ENCODE measurements at places on chromosomes 7 and 10.

DNA sequence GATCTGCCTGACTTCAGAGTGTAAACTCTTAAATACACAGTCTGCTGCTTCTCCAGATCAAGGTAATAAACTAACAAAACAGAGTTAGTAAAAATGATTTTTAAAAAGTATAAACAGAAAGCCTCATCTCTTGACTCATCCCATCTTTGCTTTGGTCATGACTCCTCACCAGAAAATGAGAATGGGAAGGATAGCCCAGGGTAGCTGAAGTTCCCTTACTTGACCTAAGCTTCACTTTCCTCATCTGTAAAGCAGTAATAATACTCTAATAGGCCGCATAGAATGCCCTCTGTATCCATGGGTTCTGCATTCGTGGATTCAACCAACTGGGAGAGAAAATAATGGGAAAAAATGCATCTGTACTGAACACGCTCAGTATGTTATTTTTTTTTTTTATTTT, 11.3 kb upstream of the SLC25A28 start:
- DNase-seq, result no peak

DNA sequence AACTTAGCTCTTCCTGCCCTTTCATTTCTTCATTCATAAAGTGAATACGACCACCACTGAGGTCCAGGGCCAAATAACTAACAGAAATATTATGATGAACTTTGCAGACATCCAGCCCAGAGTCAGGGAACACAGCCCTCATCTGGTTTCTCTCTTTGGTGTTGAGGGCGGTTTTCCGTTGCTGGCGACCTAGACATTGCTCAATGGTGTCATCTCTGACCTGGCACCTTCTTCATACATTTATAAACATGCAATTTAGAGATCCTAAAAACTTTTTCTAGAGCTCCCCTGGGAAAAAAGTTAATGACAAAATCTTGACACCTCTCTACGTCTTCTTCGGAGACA, 324 bp upstream of the TET1 start:
- DNase-seq, result no peak

- DNase-seq, result no peak
Measured at GRCh38 chr7:144907577-144907976, 71.7 kb upstream of the TPK1 start.

DNA sequence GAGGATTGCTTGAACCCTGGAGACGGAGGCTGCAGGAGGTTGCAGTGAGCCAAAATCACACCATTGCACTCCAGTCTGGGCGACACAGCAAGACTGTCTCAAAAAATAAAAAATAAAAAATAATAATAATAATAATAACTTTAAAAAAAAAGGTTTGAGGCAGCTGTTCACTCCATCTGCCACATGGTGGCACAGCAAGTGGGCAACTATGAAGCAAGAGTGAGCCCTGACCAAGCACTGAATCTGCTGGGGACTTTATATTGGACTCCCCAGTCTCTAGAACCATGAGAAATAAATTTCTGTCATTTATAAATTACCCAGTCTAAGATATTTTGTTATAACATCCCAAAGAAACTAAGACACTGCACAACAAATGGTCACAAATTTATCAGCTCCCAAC, 14.6 kb upstream of the BRI3 start:
- DNase-seq, result no peak

- DNase-seq, result no peak
Measured at GRCh38 chr7:36155811-36156361, 2.8 kb downstream of the EEPD1 start.

- no peak for DNase-seq
Measured at GRCh38 chr7:106774768-106775551, 90.1 kb upstream of the PIK3CG start.

DNA sequence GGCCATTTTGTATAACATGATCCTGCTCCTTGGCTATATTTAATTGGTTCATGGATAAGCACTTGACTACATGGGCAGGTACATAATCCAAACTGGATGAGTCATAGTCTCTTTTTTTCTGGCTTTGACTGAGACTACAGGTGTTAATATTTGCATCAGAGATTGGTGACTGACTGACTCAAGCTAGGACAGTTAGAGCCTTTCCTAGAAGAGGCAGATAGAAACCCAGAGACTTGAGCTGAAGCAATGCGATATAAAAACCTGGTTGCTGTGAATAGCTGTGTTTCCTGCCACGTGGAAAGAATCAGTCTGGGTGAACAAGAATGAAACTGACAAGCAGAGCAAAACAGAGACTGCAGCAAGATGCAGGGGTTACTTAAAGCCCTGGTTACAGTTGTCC, 81.0 kb downstream of the SAMD9 start:
- no peak for DNase-seq

- no peak for DNase-seq
Measured at GRCh38 chr7:46764100-46764936, 817.6 kb downstream of the TNS3 start.

DNA sequence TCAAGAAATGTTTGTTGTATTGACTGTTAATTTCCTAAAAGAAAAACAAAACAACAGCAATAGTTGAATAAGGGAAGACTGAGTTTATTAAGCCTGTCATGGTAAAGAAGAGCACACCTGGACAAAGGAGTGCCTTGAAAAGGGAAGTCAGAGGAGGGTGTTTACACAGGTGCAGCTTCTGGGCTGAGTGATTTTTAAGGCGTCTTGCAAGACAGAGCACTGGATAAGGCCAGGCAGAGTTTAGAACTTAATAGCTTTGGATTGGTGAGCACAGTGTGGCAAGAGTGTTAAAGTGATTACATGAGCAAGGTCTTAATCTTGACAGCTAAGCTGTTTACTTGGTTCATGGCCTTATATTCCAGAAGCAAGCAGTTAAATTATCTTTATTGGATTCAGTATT, 423.2 kb downstream of the CNTNAP2 start:
- no peak for DNase-seq

DNA sequence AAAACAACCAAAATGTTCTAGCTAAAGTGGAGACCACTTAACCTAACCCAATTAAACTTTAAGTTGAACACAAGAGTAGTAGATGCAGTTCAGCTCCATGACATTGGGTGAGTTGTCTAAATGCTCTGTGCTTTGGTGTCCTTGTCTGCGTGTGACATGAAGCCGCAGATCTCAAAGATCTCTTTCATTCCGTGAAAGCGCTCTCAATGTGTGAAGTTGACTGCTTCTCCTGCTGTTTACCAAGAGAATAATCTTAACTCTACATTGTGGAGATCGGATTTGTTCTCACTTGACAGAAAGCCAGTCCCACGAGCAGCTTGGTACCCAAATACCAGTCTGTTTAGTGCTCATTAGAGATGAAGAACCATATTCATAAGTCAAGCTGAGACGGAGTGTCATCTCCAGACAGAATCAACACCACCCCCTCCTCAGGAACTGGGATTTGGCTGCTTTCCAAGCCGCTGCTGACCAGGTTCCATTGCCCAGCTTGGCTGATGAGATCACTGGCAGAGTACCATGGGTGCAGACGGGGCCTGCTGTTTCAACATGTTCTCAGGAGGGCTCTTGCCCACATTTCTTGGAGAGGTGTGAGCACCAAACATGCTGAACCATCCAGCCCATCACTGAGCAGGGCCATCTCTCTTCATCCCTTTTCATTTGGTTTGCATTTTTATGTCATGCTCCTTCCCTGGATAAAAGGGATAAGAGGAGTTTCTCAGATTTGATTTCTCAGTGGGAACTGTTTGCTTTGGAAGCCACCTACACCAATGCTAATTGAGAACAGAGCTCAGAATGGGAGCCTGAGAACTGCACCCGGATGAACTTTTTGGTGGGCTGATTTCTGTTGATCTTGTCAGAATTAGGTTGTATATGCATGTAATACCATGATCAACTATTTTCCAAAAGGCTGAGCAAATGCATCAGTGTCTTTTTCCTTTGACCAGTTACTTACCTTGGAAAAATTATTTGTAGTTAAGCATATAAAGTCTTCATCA, 95.8 kb upstream of the AGBL3 start:
- DNase-seq, result no peak

DNA sequence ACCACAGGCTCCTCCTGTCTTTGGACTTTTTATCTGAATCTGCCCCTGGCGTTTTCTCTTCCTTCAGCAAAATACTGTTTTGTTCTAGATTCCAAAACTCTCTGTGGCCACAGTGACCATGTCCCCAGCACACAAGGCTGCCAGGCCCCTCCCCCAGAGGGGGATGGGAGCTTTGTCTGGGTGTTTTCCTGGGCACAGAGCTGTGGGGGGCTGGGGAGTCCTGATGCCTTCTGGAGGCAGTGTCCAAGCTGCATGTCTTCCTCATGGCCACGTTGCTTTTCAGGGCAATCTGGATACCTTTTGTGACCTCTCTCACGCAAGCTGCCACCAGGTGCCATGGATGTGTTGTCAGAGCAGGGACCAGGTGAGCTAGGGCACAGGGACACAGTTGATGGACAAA, 26.2 kb downstream of the ANTXRL start:
- DNase-seq, result no peak

- DNase-seq, result no peak
Measured at GRCh38 chr10:5442065-5442989, 30.0 kb downstream of the NET1 start.

GRCh38 chr10:46523962-46524471, 32.4 kb downstream of the GPRIN2 start:
- DNase-seq, result no peak

DNA sequence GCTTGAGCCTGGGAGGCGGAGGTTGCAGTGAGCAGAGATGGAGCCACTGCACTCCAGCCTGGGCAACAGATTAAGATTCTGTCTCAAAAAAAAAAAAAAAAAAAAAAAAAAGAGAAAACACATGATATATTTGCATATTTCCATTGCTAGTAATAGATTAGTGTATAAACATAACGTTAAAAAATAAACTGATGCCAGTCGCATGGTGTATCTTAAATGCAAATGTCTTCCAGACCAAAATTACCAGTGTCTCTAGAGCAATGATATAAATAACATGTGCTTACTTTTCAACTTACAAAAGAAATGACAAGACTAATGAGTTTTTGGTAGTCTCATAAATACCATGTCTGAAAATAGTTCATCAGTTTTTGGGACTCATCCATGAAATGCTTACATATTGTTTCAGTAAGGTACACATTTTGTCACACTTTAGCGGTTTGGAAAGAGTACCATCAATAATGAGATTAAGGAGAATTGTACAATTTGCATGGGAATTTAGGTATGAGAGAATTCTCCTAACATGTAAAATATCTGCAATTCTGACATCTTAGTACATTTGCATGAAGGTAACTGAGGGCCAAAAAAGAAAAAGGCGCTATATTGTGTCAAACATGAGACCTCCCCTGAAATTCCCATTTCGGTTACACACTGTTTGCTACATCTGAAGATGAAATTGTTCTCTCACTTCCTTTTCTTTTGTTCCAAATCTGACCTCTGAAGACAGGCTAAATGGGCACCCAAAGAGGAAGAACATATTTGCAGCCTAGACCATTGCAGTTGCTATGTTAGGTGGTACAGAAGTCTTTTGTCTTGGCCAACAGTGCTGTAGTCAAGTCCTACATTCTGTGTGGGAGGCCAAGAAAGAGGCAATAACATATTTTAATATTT, 51.5 kb upstream of the PIP4K2A start:
- no peak for DNase-seq

DNA sequence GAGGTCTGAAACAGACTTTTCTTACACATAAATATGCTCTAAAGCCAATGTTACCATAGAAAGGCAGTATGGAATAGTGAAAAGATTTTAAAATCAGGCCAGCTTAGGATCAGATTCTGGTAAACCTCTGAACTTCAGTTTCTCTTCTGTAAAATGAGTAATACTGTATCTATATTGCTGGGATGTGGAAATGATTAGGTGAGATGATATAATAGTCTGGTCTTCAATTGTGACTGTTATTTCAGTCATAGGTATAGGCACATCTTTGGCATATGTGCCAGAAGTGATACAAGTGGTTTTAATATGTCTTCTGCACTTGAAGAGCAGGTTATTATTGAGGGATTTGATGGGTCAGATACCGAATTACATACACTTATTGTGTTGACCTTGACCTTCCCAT, 7.2 kb downstream of the ZNF277 start:
- no peak for DNase-seq

- no peak for DNase-seq
Measured at GRCh38 chr10:96509017-96509641, 4.6 kb downstream of the TLL2 start.

GRCh38 chr7:553636-554111, 34.0 kb upstream of the PDGFA start:
- no peak for DNase-seq

DNA sequence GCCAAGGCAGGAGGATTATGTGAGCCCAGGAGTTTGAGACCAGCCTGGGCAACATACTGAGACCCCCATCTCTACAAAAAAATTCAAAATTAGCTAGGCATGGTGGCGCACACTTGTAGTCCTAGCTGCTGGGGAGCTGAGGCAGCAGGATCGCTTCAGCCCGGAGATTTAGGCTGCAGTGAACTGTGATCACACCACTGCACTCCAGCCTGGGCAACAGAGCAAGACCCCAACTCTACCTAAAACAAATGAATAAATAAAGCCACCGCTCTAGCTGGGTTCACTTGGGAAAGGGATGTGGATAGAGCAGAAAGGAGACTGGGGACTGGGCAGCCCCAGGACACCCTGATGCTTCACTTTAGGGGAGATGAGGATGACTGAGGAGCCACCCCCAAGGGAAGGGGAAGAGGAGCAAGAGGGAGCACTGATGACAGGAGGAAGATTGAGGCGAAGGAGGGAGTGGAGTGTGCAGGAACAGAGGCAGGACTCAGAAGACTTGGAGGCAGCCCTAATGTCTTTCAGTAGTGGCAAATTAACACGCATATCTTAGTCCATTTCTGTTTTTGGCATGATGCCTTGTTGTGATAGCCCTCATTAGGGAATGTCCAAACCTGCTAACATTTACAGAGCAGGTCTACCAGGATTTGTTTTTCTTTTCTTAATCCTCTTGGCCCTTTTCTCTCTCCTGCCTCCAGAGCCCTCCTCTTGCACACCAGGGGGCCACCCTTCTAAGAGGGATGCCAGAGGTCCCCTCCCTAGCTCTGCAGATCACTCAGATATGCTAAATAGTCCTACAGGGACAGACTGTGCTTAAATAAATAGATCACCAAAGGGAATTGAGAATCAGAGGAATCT, 88.3 kb downstream of the C10orf105 start:
- no peak for DNase-seq

DNA sequence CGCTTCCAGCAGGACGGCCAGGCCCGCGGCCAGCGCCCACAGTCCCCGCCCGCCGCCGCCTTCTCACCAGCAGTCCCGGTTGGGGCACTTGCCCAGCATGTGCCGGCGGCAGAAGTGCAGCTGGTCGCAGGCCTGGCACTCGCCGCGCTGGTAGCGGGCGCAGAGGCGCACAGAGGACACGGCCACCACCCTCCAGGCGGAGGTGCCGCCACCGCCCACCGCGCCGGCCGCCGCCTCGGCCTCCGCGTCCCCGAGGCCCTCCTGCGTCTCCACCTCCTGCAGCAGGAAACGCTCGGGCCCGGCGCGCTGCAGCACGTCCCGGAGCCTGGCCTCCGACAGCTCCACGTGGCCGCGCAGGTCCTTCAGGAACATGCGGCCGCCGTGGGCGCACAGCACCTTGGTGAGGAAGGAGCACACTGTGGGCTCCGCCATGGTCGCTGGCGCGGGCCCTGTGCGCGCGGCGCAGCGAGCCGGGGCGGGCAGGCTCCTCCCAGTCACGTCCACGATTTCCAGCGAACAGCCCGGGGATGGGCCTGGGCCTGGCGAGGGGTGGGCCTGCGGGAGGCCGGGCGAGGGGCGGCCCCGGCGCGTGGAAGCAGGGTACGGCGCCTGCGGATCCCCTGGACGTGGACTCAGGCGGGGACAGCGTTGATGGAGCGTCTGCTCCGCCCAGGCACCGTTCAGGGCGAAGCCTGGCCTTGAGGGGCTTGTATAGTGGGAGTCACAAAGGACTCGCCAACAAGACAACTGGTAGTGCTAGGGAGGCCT, at the start of gene ZC3HAV1L:
Gene ZC3HAV1L, minus strand, starts transcription at position 457 of the 768 bp plus-strand sequence. Its CDS starts 25 bp downstream, at position 432.
- DNase-seq, result peak; percentile 19

All from stimulated activated CD4-positive, alpha-beta T cell treated with anti-CD3 and anti-CD28 coated beads, Interleukin-1b, Interleukin-23, amount 100 ng/mL, for 1 hour (primary cell).